Left renal cortex interstitium (tissue), 4 donors: ENCODE measurements at places on chromosomes 13 and 19.

DNA sequence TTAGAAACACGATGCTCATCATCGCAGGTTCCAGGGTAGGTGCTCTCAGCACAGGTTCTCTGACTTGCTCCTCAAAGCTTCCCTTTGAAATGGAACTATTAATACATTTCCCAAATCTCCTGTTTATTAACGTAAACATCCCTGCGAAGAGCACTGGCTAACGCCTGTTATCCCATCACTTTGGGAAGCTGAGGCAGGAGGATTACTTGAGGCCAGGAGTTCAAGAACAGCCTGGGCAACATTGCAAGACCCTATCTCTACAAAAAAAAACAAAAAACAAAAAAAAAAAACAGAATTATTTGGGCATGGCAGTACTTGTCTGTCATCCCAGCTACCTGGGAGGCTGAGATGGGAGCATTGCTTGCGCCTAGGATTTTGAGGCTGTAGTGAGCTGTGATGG, 18.7 kb downstream of the CEACAM16 start:
- DNase-seq = no peak

- no peak for DNase-seq
Observed at GRCh38 chr19:6718741-6719539, 1.5 kb downstream of the C3 start.

- DNase-seq = no peak
Observed at GRCh38 chr13:90256746-90257145, 1090.7 kb upstream of the MIR17HG start.

DNA sequence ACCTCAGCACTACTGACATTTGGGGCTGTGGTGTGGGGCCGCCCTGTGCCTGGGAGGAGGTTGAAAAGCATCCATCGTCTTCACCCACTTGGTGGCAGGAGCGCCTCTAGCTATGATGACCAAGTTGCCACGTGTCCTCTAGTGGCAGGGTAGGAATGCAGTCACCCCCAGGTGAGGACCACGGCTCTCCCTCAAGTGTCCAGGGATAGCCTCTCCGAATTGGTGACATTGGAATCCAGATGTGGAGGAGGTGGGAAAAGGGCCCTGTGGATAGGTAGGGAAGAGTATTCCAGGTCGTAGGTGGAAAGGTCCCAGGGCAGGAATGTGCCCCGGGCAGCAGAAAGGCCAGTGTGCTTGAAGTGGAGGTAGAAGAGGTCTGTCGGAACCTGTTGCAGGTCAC, 37.6 kb downstream of the ARHGEF18 start:
- no peak for DNase-seq

DNA sequence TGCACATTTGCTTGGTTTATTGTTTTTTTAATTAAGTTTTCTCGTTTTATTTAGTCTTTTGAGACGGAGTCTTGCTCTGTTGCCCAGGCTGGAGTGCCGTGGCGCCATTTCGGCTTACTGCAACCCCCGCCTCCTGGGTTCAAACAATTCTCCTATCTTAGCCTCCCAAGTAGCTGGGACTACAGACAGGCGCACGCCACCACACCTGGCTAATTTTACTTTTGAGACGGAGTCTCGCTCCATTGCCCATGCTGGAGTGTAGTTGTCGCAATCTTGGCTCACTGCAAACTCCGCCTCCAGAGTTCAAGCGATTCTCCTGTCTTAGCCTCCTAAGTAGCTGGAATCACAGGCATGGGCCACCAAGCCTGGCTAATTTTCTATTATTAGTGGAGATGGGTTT, 1.3 kb downstream of the RPS9 start:
- no peak for DNase-seq

- DNase-seq = no peak
Observed at GRCh38 chr13:113147206-113147605, 11.2 kb upstream of the PROZ start.

- no peak for DNase-seq
Observed at GRCh38 chr19:1847684-1848398, 442 bp downstream of the REXO1 start.
